ENCODE measurements at places on chromosomes 7 and 10. TPM values are rescaled to one million over a fixed set of nuclear protein-coding genes. Genes with fewer than 3 reads are reported as not detected.
A peak's percentile ranks its signal among the peaks of the same experiment; 100 is the strongest.

DNA sequence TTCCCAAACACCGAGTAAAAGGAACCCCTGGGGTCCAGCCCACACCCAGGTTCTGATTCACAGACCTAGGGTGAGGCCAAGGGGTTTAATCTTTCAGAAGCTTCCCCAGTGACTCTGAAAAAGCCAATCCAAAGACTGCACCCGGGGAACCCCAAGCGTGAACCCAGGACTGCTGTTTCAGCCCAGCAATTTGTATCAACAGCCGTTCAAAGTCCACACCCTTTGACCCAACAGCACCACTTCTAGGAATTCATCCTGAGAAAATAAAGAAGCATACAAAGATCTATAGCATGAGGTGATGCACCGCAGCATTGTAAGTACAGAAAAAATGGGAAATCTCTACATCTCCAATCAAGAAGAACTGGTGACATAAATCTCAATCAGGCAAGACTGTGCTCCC is 24.4 kb downstream of the DLG5 start:
- H3K36me3 ChIP-seq: no peaks in the 10 kb centered on the region
- H3K27ac ChIP-seq: no peak overlapping the region
- no peak for DNase-seq
- H3K4me3 ChIP-seq: no peak overlapping the region
- H3K4me1 ChIP-seq: peaks cover 47% of the 10 kb centered on the region

DNA sequence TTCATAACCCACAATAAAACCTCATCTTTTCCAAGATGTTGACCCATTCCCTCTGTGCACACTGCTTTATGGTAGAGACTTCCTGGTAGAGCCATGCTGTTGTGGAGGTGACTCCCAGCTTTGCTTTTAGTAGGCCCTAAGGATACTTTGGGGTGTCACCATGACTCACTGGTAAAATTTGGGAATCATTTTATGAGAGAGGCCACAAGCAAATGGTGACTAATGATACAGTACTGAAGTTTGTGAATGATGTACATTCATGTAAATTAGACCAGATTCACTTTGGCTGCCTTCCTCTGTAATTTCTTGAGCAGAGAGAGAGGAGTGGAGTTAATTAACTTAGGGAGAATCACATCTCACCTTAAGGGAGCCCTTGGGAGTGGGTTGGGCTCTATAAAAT is 686.5 kb downstream of the LRMDA start:
- H3K27ac ChIP-seq: no peak overlapping the region
- H3K36me3 ChIP-seq: no peaks in the 10 kb centered on the region
- no peak overlapping the region for H3K4me3 ChIP-seq
- H3K27me3 ChIP-seq: no peaks in the 10 kb centered on the region

- no peak overlapping the region for H3K4me3 ChIP-seq
- no peak for DNase-seq
- peaks cover 16% of the 10 kb centered on the region for H3K36me3 ChIP-seq
- no peaks in the 10 kb centered on the region for H3K27me3 ChIP-seq
- no peak overlapping the region for H3K27ac ChIP-seq
These were observed 28.4 kb downstream of the UBE2D4 start for GRCh38 chr7:43954524-43955228.

- H3K4me3 ChIP-seq: no peak overlapping the region
- H3K27me3 ChIP-seq: no peaks in the 10 kb centered on the region
- no peak overlapping the region for H3K27ac ChIP-seq
- no peak for DNase-seq
- H3K36me3 ChIP-seq: no peaks in the 10 kb centered on the region
These were observed 15.1 kb upstream of the CDH23 start for GRCh38 chr10:71381611-71382010.

GRCh38 chr10:71038091-71038633 is 149.8 kb upstream of the PCBD1 start:
- H3K4me3 ChIP-seq: no peak overlapping the region
- H3K27me3 ChIP-seq: no peaks in the 10 kb centered on the region
- DNase-seq: no peak
- H3K27ac ChIP-seq: no peak overlapping the region
- no peaks in the 10 kb centered on the region for H3K36me3 ChIP-seq
- no peaks in the 10 kb centered on the region for H3K4me1 ChIP-seq

DNA sequence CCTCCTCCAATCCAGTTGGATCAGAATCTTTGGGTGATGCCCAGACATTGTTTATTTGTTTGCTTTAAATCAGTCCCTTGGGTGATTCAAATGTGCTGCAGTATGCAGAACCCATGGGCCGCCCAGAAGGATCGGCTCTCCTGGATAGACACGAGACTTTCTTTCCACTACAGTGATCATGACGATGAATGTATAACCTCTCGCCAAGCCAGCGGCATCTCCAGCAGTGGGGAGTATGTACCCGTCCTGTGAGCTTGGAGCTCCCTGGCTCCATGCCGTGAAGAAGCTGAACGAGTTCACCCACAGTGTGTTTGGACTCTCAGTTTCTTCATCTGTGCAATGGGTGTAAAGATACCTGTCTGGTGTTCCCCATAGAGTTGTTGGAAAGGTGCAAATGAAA is 162.3 kb downstream of the CAMK1D start:
- no peak for DNase-seq
- no peaks in the 10 kb centered on the region for H3K36me3 ChIP-seq
- H3K4me1 ChIP-seq: no peaks in the 10 kb centered on the region

GRCh38 chr10:77201135-77202106 is 436.2 kb downstream of the KCNMA1 start:
- no peaks in the 10 kb centered on the region for H3K27me3 ChIP-seq
- no peak for DNase-seq
- H3K36me3 ChIP-seq: no peaks in the 10 kb centered on the region
- no peaks in the 10 kb centered on the region for H3K4me1 ChIP-seq
- peak overlapping the region; percentile 44 for H3K27ac ChIP-seq
- no peak overlapping the region for H3K4me3 ChIP-seq

DNA sequence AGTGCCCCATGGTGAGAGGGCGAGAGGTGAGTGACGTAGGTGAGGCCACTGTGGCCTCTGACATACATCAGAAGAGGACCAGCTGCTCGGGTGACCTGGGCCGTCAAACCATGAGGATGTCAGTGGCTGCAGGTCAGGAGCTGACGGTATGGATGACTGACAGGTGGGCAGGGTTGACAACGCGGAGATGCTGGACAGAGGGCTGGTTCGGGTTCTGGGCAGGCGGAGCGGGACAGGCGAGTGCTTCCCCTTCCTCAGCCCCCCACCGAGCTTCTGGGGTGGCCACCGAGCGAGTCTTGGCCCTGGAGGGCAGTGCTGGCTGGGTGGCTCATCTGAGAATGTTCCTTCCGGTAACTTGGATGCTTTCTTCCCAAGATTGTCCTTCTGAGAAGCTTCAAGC is 91.8 kb downstream of the ACTR3B start:
- no peak overlapping the region for H3K4me3 ChIP-seq
- no peak overlapping the region for H3K27ac ChIP-seq
- no peaks in the 10 kb centered on the region for H3K4me1 ChIP-seq
- H3K27me3 ChIP-seq: no peaks in the 10 kb centered on the region
- peaks cover 4% of the 10 kb centered on the region for H3K36me3 ChIP-seq

Gene SORCS3
- not detected for total RNA-seq

Gene BNIP3
- 33.6 TPM for total RNA-seq

Gene LAMB4
- not detected for total RNA-seq

All from thoracic aorta (tissue), 2 donors.